ENCODE measurements at places on chromosomes 13 and 19. TPM values are rescaled to one million over a fixed set of nuclear protein-coding genes. Genes with fewer than 3 reads are reported as not detected.

- DNase-seq: no peak
Observed at GRCh38 chr13:73505376-73505890, 446.6 kb downstream of the KLF5 start.

- peak; percentile 77 for DNase-seq
Observed at GRCh38 chr19:7917267-7918061, 2.7 kb upstream of the SNAPC2 start.

DNA sequence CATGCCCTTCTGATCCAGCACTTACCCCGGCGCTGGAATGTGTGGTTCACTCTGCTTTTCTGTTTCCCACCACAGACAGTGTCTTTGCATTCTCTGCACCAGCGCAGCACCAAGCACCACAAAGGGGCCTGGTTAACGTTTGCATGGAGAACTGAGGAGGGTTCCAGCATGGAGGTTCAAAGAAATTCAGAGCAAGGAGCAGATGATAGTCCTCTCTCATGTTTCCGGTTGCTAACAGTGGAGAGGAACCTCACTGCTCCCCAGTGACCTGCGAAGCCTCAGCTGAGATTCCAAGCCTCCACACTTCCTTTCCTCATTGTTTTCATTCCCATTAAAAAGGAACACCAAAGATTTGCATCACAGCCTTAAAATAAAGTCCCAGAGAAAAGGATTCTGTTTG lies 99.7 kb downstream of the STARD13 start:
- no peak for DNase-seq

GRCh38 chr13:113112893-113113845 lies 7.6 kb downstream of the F7 start:
- no peak for DNase-seq

DNA sequence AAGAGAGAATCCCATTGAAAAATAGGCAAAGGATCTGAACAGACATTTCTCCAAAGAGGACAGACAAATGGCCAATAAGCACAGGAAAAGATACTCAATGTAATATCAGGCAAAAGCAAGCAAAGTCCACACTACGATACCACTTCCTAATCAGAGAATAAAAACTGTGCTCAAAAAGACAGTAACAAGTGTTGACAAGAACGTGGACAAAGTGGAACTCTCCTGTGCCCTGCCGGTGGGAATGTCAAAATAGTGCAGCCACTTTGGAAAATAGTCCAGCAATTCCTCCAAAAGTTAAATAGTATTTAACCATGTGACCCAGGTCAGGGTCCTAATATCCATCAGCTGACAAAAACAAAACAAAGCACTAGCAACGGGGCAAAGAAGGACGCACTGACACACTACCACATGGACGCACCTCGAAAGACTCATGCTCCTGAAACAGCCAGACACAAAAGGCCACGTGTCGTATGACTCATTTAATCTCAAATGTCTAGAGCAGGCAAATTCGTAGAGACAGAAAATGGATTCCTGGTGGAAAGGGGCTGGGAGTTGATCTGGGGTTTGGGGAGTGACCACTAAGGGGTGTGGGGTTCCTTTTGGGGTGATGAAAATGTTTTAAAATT lies 5.2 kb downstream of the MIER2 start:
- no peak for DNase-seq

ACP5 gene
- 2.5 TPM for total RNA-seq

ATP8B3 gene
- 0.89 TPM for total RNA-seq

MEDAG gene
- 4.2 TPM for total RNA-seq

Measured in left ventricle myocardium superior (tissue), 1 donor.